ENCODE measurements at places on chromosomes 12 and 14.

GRCh38 chr12:67942724-67943123, 46.5 kb upstream of the IFNG-AS1 start:
- DNase-seq = no peak

DNA sequence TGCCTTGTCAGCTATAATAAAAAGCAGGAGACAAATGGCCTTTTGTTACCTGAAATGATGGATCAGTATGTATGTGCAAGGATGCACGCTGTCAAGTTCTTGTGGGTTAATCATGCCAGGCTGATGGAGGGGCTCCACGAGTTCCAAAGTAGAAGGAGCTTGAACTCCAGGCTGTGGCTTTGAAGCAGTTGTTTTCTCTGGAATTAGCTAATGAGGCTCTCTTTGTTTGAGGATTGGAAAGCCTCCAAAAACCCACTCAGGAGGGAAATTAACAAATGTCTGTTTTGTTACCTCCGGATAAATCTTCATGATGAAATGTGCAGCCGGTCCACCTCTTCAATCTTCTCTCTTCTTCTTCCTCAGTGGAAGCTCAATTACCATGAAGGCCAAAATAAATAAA, 605.5 kb downstream of the DIO2 start:
- no peak for DNase-seq

DNA sequence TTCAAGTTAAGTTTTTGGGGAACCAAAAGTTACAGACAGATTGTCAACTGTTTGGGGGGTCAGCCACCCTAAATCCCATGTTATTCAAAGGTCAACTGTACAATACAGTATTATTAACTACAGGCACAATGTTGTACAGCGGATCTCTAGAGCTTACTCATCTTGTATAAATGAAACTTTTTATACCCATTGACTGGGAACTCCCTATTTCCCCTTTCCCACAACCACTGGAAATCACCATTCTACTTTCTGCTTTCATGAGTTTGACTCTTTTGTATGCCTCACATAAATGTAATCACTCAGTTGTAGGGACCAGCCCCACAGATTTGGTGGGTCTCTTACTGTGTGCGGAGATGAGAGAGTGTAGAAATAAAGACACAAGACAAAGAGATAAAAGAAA, 57.8 kb downstream of the SLCO1B3 start:
- DNase-seq = no peak

GRCh38 chr12:121264135-121264534, 32.4 kb downstream of the CAMKK2 start:
- no peak for DNase-seq

GRCh38 chr12:81610955-81611889, 147.9 kb downstream of the PPFIA2 start:
- DNase-seq = no peak

DNA sequence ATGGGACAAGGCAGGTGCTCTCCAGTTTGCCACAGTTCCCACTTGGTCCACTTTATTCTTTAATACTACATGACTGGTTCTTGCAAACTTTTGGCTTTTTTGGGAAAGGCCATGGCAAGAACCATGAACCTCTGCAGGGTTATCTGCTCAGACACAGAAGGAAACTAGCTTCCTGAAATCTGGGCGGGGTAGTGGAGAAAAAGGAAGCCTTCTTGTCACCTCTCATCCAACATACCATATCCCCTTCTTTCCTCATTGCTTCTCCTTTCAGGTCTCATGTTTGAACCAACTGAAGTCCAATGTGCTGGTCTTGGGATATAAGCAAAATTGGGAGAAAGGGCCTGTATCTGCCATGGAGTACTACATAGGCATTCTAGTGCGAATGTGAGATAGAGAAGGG, 5.5 kb upstream of the KLHL33 start:
- no peak for DNase-seq

DNA sequence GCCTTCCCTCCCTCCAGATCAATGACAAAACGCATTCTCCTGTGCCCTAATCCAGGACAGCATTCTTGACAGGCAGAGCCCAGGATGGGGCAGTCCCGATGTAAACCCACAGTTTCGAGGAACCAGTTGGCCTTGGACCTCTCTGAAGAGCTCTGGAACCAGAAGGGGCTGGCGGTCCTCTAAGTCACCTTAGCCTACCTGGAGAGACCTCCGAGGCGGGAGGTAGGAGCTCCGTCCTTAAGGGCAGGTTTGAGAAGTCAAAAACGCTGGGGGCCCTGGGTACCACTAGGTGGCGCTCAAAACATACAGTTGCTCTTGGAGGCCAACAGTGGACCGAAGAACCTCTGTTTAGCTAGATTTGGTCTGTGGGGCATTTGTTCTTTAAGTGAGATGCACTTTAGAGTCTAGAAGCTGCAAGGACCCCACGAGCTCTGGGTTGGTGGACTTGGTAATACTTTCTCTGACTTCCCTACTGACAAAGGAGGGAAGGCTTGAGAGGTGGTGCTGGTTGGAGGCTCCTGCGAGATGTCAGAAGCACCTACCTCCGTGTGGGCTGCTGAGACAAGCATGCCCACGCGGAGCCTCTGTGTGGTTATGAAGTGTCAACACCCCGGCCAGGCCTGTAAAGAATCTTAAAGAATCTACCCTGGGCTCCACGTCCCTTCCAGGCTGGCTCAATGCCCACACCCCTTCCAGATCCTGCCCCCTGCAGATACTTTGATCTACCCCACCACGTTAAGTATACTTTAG, 74.8 kb upstream of the CHST11 start:
- DNase-seq = peak; percentile 91

DNA sequence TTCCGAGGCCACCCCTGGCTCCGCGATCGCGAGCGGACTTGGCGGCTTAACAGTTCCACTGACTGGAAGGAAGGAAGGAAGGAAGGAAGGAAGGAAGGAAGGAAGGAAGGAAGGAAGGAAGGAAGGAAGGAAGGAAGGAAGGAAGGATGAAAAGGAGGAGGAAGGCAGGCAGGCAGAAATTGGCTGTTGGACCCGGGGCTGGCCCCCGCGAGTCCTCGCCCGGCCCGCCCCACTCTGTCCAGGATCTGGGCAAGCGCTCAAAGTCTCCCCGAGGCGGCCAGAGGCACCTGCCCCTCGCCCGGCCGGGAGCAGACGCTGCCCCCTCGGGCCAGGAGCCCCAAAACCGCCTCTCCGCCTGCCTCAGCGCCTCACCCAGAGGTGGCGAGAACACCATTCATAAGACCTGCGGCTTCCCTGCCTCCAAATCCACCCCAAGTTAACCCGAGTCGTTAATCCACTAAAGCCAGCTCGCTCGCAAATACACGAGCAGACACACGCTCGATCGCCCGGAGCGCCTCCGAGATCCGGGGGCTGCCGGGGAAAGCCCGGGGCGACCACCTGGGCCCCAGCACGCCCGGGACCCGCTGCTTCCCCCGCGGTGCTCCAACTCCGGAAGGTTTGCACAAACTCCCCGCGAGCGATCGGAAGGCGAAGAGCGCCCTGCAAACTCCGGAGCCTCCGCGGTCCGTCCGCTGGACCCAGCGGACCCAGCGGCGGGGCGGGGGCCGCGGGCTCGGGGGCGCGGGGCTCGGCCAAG, 844 bp downstream of the DPF3 start:
- no peak for DNase-seq

GRCh38 chr12:26658991-26659390, 174.0 kb downstream of the ITPR2 start:
- DNase-seq = no peak

DNA sequence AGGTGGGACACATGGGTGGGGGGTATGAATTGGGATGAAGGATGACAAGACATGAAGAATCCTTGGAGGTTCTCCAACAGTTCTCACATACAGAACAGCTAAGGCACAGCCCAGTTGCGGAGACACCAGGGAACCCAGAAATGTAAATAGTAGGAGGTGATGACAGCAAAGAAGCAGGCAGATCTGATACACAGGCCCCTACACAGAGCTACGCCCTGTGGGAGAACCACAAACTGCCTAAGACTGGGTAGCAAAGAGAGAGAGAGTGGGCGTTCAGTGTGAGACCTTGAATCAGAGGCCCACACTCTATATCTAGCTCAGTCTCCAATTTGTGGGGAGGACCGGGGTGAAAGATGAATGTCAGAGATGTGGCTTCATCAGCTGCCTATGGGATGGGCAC, 9.5 kb upstream of the NUMB start:
- DNase-seq = no peak

GRCh38 chr14:59343585-59343984, 121.6 kb downstream of the GPR135 start:
- no peak for DNase-seq

DNA sequence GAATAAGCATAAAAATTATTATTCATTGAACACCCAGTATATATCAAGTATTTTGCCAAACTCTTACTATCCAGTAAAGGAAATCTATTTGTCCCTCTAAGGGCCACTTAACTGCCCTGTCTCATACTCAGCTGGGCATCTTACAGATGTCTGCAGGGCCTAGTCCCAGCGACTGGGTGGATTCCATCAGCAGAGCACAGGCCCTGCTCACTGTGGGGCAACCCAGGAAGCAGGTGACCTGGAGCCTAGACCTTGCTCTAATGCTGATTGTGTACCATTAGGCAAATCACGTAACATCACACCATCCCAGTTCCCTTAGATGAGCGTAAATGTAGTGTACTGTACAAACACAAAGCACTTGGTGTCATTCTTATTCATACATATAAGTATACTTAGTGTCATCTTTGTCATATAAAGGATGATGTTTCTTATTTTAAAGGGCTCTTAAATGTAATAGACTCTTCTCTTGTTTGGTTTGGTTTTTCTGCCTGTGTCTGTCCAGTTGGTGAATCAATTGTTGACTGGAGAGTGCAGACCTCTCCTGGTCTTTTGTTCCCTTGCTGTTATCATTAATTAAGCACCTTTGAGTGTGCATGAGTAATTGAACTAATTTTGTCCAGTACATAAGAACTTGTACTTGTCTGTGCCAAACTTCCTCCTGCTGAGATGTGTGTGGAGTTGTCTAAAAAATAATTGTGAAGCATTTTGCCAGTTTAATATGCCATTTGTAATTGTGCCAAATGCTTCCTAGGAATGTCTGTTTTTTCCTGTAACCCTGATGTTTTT, 49.3 kb downstream of the RAB35 start:
- no peak for DNase-seq

GRCh38 chr14:105860615-105861580, 334.5 kb downstream of the TMEM121 start:
- DNase-seq = no peak

DNA sequence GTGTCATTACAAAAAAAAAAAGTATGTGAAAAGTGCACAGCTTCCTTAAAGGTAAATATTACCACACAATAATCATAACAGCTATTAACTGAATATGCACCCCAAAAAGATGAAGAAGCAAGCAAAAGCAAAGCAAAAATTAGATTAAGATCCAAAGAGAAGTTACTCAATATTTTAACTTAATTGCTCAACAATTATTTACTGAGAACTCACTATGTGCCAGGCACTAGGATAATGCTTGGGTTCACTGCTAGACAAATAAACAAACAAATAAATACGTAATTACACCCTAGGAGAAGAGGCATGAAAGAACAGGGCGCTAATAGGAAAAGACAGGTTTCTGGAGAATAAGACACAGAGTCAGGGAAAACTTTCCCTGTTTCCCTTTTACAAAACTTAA, 33.4 kb downstream of the PPP1R12A start:
- DNase-seq = no peak

- DNase-seq = no peak
Measured at GRCh38 chr12:122392411-122392810, 30.1 kb downstream of the CLIP1 start.

DNA sequence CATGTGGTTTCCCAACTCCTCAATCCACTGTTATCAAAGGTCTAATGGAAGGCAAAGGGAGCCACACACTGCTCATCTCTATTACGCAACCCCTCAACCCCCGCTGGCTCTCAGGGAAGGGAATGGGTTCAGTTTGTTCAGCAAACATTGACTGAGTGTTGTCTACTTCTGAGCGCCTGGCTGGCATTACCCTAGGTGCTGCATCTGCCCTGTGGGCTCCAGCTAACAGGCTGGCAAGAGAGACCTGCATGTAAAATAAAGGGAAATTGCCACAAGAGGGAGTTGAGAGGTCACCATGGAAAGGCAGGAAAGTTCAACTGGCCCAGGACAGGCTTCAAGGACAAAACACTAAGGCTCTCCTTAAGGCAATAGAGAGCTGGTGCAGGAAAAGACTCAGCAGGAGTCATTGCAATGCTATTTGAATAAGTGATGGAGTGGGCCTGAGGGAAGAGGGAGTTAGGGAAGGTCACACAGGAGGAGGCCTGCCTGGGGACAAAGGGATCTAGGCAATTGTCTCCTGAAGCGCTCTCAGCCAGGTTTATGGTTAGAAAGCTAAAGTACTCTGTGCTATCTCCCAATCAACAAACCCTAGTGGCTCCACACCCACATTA, 5.5 kb upstream of the ZNF740 start:
- no peak for DNase-seq

DNA sequence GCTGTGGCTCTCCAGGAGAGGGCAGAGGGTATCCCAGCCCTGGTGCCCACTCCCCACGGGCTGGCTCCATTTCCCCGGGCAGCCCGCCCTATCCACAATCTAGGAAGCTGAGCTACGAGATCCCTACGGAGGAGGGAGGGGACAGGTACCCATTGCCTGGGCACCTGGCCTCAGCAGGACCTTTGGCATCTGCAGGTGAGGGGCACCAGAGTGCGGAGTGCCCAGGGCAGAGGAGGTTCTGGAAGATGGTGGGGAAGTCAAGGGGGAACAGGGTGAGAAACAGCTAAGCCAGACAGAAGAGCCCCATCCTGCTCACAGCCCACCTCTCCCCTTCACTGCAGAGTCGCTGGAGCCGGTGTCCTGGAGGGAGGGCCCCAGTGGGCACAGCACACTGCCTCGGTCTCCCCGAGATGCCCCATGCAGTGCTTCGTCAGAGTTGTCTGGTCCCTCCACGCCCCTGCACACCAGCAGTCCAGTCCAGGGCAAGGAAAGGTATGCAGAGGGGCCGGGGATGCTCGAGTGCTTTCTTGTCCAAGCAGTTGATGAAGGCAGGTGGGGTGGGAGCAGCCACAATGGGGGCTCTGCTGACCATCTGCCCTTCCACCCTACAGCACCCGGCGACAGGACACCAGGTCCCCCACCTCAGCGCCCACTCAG, 10.3 kb downstream of the TNS2 start:
- DNase-seq = no peak

- DNase-seq = no peak
Measured at GRCh38 chr12:132490422-132491137, 629 bp downstream of the FBRSL1 start.

- no peak for DNase-seq
Measured at GRCh38 chr12:97305651-97306050, 157.0 kb upstream of the RMST start.

- no peak for DNase-seq
Measured at GRCh38 chr12:110957159-110957558, 36.8 kb upstream of the MYL2 start.
